ENCODE measurements at places on chromosomes 16 and 17.
A peak's percentile ranks its signal among the peaks of the same experiment; 100 is the strongest.

DNA sequence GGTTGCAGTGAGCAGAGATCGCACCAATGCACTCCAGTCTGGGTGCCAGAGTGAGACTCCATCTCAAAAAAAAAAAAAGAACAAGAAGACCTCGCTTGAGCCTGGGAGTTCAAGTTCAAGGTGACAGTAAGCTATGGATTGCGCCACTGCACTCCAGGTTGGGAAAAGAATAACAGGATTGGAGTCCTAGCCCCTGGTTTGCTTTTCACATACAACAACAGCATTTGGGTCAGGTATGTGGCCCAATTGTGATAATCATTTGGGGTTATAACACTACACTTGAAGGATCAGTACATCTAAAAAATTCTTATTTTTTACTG is 3.4 kb upstream of the SEPHS2 start:
- no peak for DNase-seq

- no peak for DNase-seq
Observed at GRCh38 chr17:5241861-5242671, 7.4 kb upstream of the SCIMP start.

DNA sequence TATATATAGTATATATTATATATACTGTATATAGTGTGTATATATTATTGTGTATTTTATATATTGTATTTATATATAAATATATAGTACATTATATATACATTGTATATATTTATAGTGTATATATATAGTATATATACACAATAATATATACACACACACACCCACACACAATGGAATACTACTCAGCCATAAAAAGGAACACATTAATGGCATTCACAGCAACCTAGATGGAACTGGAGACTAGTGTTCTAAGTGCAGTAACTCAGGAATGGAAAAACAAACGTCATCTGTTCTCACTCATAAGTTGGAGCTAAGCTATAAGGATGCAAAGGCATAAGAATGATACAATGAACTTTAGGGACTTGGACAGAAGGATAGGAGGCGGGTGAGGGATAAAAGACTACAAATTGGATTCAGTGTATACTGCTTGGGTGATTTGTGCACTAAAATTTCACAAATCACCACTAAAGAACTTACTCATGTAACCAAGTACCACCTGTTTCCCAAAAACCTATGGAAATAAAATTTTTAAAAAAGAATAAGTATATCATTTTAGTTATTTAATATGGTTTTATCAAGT is 201.9 kb upstream of the CDH11 start:
- DNase-seq: no peak

DNA sequence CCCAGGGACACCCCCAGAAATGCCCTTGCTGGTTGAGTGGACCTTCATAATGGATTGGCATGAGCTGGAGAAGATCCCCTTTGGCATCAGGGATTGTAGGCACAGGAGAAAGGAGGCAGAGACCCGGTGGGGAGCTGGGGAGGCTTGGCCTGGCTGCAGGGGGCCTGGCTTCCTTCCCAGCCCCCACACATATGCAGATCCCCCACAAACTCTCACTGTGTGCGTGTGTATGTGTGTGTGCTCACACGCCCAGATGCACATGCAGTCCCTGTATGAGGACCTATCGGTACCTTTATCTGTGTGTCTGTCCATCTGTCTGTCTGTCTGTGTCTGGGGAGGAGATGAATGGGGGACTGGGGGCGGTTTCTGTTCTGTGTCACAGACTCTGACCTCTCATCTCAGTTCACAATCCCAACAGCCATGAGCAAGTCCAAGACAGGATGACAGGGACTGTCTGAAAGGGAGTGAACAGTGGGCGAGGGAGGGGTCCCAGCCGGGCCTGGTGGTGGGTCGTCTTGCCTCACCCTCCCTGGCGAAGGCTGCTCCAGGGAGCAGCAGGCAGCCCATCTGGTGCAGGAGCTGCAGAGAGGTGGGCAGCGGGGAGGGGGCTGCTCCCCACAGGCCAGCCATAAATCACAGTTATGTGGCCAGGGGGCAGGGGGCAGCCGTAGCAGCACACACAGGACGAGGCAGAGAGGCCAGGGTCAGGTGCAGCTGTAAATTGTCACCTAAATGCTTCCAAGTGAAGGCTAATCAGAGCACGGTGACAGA is 46.7 kb upstream of the LHX1 start:
- no peak for DNase-seq

DNA sequence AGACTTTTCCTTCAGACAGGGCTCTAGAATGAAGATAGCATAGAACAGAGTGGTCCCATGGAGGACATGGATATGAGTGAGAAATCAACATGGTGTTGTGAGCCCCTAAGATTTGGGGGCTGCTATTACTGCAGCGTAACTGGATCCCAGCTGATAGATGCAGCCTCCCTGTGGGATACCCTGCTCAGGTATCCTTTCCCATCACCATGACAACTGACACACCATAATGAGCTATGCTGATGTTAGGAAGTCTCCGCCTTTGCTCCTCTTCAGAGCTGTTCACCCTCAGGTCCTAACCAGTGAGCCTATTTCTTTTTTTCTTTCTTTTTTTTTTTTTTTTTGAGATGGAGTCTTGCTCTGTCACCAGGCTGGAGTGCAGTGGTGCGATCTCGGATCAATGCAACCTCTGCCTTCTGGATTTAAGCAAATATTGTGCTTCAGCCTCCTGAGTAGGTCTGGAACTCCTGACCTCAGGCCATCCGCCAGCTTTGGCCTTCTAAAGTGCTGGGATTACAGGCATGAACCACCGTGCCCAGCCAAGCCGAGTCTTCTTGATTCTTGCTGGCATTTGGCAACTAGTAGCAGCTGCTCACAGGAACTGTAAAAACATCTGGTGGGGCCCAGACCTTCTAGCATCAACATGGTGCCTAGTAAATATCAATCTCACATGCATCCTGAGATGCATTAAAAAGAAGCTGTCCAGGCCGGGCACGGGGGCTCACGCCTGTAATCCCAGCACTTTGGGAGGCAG is 17.1 kb downstream of the STX4 start:
- no peak for DNase-seq

- peak; percentile 89 for DNase-seq
Observed at GRCh38 chr17:80082403-80083135, 18.8 kb upstream of the GAA start.

GRCh38 chr16:67028696-67029253 is at the start of gene CBFB:
TSS of gene CBFB (plus strand) at chr16:67029149. CDS start at chr16:67029408, 259 bp downstream.
- peak; percentile 97 for DNase-seq

Data from islet precursor cell (in vitro differentiated cells).